Globus pallidus (tissue), 1 donor: ENCODE measurements at places on chromosomes 3 and 15.

DNA sequence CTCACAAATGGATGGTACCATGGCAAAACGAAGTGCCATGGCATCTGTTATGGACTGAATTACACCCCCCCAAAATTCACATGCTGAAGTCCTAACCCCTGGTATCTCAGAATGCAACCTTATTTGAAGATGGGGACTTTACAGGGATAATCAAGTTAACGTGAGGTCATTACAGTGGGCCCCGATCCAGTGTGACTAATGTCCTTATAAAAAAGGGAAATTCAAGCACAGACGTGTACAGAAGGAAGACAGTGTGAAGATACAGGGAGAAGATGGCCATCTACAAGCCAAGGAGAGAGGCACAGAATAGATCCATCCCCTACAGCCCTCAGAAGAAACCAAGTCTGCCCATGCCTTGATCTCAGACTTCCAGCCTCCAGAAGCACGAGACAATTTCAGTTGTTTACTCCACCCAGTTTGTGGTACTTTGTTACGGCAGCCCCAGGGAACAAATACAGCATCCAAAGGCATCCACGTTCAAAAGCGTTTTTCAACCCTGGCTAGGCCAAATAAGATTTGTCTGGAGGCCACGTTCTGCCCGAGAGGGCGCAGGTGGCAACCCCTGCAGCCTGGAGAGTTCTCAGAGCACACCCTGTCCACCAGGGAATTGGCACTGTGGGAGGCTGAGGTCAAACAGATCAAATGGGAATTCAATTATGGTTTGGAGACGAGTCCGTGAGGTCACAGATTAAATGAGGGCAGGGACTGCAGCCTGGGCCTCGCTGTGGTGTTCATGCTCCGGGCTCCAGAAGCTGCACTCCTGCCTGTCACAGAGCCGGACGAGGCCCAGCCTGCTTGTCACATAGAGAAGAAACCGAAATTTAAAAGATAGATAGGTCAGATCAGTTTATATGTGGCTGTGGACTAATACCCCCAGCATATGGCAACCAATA lies 494.8 kb downstream of the SHQ1 start:
- no peak for DNase-seq

DNA sequence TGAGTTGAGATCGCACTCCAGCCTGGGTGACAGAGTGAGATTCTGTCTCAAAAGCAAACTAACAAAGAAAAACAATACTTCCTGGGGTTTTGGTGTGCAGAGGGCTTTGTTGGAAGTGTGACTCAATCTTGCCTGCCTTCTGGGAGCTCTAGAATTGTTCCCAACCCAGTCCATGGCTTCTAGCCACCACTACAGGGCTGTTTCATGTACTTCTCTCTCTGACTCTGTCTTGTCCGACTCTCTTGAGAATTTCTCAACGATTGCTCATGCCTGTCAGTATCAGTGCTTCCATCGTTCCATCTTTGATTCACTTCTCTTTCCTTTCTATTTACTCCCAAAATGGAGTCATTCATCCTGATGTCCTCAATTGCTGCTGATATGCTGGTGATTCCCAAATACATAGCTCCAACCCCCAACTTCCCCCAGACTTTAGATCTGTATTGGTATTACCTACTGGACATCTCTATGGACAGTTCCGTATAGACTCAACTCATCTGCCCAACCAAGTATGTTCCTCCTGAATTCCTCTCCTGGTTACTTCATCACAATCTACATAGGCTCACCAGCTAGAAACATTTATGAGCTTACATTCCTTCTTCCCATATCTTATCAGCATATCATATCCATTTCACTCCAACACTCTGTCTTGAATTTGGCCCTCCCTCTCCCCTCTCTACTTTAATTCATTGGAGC lies 1.8 kb upstream of the AP2M1 start:
- no peak for DNase-seq

DNA sequence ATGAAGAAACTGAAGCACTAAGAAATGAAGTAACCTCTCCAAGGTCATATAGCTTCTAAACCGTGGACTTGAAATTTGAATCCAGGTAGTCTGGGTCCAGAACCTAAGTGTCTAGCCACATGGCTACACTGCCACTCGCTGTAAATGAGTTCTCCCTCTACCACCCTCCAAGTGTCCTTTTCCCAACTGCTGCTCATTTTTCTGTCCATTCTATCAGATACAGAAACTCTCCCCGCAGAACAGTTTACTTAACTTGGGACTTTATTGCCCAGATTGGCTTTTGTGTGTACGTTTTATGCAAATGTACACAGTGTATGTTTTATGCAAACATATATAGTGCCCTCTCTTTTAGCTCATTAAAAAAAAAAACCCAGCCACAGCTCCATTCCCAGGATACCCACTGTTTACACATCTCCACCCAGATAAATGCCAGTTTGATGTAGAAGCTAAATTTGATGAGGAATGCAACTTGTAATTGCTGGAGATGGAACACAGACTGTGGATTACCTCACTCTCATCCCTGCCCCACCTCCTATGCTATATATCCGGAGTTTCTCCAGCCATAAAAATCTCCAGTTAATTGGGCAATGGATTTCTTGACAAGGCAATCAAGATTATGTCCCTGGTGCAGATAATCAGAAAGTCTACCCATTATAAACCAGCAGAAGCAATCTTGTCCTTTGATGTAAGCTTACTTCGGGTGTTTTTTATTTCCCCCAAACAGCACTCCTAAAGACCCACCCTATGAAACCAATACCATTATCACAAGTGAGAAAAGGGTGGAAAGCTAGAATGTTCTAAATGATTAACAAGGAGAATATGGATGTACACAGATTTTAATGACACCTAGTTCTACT lies 42.0 kb downstream of the THBS1 start:
- no peak for DNase-seq

DNA sequence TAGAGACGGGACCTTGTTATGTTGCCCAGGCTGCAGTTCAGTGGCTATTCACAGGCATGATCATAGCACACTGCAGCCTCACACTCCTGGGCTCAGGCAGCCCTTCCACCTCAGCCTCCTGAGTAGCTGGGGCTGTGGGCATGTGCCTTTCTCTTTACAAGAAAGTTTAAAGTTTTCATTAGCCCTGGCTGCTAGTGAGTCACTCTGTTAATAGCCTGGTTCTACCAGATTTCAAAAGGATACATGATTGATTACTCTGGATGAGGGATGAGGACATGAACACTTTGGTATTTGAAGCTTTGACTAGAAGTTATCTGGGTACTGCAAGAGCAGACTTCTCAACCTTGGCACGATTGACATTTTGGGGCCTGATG lies 95.1 kb downstream of the DHX36 start:
- DNase-seq, result no peak

DNA sequence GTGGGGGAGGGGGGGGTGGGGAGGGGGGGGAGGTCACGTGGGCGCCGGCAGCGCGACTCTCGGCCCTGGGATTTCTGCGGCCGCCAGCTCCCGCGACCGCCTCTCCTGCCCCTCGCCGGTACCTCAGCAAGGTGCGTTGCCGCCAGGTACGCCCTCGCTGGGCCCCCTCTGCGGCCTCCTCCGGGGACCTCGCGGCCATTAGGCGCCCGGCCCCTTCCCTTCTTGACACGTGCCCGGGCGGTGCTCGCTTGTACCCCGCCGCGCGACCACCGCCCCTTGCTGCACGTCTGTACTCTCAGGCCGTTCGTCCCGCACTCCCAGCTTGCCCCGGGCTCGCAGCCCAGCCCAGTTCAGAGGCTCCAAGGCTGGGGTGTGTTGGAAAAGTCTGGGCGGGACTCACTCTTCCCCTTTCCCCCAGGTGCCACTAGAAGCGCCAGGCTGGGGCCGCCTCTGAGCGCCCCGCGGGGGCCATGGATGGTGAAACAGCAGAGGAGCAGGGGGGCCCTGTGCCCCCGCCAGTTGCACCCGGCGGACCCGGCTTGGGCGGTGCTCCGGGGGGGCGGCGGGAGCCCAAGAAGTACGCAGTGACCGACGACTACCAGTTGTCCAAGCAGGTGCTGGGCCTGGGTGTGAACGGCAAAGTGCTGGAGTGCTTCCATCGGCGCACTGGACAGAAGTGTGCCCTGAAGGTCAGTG lies at the start of gene MAPKAPK3:
Gene MAPKAPK3, plus strand, starts transcription at position 56 of the 696 bp plus-strand sequence. Its CDS starts 415 bp downstream, at position 471.
- no peak for DNase-seq

GRCh38 chr15:88900309-88900981 lies 5.1 kb upstream of the HAPLN3 start:
- DNase-seq, result no peak

GRCh38 chr15:89777782-89778380 lies 1.7 kb downstream of the MESP2 start:
- peak; percentile 18 for DNase-seq

DNA sequence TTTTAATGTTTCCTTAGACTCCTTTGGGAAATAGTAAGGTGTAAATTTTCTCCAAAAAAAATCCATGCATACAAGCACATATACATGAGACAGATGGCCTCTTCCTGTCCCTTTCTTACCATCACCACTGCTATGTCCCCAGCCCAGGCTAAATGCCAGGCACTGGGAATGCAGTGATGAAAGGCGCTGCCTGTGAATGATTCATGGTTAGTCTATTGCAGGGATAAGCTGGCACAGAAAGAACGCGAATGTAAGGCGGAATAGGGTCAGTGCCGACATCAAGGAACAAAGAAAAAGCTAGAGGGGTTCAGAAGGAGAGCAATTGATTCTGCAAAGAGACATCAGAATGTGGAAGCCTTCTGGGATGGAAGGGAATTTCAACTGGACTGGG lies 36.2 kb upstream of the CFAP161 start:
- no peak for DNase-seq
